ENCODE measurements at places on chromosomes 16 and 17. TPM values are rescaled to one million over a fixed set of nuclear protein-coding genes. Genes with fewer than 3 reads are reported as not detected.
A peak's percentile ranks its signal among the peaks of the same experiment; 100 is the strongest.

Gene UBE2O
- total RNA-seq, result 35.7 TPM

Gene PRKCB
- 1.6 TPM for total RNA-seq

Gene ALOXE3
- total RNA-seq, result not detected

Gene FBXW10B
- 1.0 TPM for total RNA-seq

Gene HSD17B1
- 0.99 TPM for total RNA-seq

Gene HOXB2
- 1.9 TPM for total RNA-seq

DNA sequence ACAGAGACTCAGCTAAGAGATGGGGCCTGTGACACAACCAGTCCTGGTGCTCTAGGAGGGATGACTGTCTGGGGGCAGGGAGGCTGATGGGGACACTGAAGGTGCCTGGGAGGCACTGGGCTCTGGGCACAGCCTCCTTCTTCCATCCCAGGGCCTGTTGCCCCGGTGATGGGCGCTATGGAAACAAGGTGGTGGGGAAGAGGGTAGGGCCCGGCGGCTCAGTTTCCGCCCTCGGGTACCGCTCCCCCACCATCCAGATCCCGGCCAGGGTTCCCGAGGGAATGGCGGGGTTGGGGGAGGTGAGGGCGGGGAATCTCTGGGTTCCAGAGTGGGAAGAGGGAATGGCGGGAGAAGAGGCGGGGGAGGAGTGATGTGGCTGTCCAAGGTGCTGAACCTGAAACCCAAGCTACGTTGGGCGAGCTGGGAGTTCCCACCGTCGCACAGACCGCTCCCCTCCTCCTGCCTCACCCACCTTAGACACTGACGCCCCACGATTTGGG lies 981 bp downstream of the KCNH4 start:
- H3K36me3 ChIP-seq, result no peaks in the 10 kb centered on the region
- H3K27me3 ChIP-seq, result peaks cover 34% of the 10 kb centered on the region
- no peak overlapping the region for H3K27ac ChIP-seq
- peak overlapping the region; percentile 66 for H3K4me3 ChIP-seq

DNA sequence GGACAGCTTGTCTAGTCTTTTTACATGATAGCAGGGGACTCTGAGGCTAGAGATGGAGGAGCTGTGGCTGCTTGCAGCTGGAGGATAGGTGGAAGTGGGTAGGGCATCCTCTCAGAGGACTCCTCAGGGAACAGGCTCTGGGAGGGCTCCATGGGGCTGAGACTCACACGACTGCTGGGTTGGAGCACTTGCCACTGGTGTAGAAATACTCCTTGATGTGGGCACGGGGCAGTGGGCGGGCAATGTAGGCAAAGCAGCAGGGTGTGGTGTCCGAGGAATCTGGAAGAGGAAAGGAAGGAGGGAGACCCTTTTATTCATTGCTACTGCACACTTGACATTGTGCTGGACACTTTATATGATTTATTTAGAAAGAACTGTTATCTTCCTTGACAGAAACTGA lies 1.8 kb downstream of the CCL5 start:
- no peaks in the 10 kb centered on the region for H3K36me3 ChIP-seq
- no peak overlapping the region for H3K4me3 ChIP-seq

DNA sequence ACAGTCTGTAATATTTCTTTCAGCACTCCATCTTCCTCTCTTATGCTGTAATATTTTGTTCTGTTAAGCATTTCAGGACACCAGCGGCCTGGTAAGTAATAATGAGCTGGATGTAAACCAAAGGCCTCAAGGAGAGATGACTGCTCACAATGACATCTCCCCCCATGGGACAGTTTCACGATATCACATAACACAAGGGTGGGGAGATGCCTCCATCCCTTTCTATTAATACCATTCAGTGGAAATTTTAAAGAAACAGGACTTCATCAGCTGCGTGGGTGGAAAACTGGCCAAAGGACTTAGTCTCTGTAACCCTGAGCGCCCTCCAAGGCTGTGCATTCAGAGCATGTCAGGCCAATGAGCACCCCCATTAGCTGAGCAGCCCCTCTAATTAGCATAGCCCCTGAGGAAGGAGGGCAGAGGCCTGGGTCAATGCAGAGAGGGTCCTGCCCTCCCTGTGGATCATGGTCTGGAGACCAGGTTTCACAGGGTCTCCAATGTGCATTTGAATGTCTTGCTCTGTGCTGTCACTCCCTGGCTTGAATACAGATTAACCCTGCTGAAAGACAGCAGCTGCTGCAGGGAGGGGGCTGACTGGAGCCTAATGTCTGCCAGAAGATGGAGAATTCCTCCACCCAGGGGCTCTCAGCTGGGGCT lies 156.4 kb downstream of the HS3ST2 start:
- H3K36me3 ChIP-seq, result no peaks in the 10 kb centered on the region
- peaks cover 32% of the 10 kb centered on the region for H3K27me3 ChIP-seq

All from left ventricle myocardium inferior (tissue), 1 donor.